Esophagus squamous epithelium (tissue), 5 donors: ENCODE measurements at places on chromosomes 7 and 10.

DNA sequence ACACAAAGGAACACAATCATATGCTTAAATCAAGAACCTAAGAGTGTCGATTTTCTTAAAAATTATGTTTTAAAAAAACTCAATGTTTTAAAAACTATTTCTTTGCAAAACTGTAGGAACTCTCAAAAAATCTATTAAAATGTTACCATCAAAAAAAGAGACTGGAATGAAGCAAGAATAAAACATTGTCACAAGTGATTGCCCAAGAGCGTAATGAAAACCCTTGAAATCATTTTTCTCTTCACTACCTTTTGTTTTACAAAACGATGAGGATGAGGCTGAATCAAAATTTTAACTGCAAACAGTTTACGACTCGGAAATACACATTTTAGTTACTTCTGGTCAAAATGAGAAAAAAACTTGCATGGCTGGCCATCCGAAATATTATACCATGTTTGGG lies 855 bp downstream of the YME1L1 start:
- DNase-seq: no peak

GRCh38 chr7:8189625-8190024 lies 72.3 kb downstream of the ICA1 start:
- DNase-seq: no peak

DNA sequence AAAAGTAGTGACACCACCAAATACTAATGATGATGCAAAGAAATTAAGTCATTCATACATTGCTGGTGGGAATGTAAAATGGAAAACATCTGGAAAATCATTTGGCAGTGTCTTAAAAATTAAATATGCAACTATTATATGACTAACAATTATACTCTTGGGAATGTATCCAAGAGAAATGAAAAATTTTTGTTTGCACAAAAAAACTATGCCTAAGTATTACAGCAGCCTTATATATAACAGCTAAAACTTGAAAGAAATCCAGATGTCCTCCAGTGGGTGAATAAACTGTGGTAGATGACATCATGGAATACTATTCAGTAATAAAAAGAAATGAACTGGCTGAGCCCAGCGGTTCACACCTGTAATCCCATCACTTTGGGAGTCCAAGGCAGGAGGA lies 132.0 kb downstream of the NEBL start:
- no peak for DNase-seq

DNA sequence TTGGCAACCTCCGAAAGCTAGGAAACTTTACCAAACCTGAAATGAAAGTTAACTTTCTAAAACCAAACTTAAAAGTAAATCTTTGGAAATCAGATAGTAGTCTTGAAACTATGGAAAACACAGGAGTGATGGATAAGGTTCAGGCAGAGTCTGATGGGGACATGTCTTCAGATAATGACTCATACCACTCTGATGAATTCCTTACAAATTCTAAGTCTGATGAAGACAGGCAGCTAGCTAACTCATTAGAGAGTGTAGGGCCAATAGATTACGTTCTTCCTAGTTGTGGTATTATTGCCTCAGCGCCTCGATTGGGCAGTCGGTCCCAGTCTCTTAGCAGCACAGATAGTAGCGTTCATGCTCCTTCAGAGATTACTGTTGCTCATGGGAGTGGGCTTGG lies 45.9 kb downstream of the MCMBP start:
- no peak for DNase-seq

DNA sequence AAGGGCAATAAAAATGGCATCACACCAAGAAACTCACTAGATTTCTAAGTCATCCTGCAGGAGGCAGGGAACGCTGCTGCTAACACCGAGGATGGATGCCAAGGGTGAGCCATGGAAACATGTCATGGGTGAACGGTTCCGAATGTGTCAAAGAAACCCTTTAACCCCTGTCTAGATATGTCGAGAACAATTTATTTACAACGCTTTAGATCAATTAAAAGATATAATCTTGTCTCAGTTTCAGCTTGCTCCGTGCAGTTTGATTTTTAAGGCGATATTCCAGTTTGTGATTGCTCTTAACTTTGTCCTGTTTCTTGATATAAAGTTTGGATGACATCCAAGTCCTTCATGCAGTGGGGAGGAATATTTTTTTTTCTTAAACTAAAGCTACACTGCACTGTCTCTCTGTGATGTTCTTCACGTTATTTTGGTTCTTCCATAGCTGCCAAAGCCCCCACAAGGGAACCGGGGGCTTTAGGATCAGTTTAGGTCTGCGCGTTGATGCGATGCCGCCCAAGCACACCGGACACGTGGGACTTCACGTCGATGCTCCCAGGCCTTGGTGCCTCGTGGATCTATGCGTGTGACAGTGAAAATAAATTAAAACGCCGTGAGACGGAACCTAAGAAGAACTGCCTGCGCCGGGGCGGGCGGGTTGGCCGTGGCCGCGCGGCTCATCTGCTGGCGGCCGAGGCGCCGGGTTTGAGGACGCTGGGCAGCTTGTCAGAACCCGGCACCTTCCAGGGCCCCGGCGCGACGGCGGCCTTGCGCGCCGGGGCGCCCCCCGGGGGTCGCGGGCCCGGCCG lies 220.3 kb downstream of the PHTF2 start:
- no peak for DNase-seq

- DNase-seq: no peak
These were observed 176.5 kb upstream of the CCZ1B start for GRCh38 chr7:7002418-7003062.

DNA sequence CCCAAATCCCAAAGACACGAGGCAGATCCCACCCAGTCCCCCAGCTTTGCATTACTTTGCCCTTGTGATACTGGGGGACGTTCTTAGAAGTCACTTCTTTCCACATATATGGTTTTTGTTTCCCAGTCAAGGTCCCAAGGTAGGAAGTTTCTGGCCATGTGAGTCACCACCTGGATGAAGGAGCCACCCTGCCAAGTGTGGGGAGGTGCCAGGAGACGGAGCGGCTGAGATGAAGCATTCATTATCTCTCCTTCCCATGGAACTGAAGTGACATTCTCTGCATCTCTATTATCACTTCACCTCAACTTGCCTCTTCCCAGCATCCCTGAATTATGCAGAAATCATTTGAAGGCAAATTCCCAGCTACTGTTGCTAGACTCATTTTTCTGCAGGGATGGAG lies 136.2 kb upstream of the INSYN2A start:
- DNase-seq: no peak

DNA sequence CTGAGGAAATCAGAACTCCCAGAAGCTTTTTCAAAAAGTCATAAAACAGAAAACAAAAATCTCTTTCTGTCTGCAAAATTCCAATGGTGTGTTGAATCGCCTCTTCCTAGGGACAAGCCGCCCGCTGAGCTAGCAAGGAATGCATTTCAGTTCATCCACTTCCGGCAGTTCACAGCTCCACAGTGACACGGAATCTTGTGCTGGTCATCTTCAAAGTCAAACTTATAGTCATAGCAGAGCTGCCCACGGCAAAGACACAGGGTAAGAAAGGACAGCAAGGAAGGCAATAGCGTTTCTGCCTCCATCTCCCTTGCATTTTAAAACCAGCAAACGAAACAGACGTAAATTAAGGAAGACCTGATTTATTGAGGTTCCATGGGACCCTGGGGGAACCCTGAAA lies 111.2 kb downstream of the GALNT11 start:
- DNase-seq: no peak

- DNase-seq: no peak
These were observed 3.0 kb downstream of the LAMB1 start for GRCh38 chr7:107999779-108000560.

DNA sequence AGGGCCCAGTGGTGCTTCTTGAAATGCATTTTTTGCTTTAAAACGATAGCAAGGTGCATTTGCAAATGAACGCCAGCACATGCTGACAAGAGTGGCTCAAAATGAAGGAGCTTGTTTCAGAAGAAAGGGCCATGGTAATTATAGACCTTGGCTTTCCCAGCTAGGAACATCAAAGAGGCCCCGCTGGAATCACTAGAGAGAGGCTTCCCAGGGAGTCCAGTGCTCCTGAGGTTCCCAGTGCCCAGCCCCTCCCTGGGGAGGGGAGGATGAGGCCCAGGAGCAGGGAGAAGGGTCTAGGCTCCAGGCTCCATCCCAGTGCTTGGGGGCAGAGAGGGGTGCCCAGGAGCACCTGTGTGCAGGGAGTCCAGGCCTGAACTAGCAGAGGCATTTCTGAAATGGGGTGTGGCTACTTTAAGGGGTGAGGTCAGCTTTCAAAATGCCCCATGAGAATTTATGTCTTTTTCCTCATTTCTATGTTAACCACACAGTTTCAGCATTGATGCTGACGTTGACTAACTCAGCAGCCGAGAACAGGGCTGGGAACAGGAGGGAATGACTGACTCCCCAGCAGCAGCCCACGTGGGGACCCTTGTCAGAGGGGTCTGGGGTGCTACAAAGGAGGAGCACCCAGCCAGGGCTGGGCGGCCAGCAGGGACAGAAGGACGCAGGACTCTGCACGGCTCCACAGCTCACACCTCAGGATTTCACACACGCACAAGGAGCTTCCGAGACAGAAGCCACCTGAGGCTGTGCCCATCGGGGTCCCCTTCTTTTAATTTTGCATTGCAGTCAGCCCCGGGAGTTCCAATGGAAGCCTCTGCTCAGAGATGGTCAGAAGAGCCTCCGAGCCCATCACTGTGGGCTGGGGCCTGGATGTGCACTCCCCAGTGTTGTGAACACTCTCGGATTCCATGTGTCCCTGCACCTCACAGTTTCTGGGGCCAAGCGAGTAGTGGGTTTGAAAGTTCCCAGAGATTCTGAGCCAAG lies 570.2 kb downstream of the PTPRN2 start:
- no peak for DNase-seq

DNA sequence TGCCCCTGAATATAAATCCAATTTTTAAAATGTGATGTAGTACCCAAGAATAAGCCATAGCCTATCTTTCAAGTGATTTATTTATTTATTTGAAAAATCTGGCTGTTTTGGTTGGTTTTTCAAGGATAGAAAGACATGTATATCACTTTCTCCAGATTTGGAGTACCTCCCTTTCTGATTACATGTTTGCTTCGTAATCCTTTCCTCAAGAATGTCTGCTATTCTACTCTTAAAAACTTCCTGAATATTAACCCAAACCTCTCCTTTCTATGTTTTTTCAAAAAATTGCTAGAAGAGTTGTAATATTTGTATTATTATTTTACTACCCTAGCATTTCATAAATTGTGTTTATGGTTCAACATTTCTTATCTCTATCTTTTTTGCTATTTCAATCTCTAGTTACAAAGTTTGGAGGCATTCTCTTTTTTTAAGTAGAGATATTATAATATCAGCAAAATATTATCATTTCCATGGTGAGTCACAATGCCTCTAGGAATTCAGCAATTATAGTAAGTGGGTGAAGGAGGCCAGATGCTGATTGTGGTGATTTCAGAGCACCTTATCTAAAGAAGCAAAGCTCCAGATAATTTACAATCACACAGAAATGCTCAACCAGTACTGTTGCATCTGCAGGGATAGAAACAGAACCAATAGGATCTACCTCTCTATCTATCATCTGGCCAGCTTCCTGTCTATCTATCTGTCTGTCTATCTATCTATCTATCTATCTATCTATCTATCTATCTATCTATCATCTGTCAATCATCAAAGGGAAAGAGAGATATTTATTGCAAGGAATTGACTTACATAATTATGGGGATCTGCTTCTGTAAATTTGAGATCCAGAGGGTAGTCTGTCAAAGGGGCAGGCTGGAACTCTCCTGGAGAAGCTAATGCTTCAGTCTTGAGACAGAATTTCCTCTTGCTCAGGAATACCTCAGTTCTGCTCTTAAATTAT lies 412.5 kb upstream of the SEMA3C start:
- DNase-seq: no peak

DNA sequence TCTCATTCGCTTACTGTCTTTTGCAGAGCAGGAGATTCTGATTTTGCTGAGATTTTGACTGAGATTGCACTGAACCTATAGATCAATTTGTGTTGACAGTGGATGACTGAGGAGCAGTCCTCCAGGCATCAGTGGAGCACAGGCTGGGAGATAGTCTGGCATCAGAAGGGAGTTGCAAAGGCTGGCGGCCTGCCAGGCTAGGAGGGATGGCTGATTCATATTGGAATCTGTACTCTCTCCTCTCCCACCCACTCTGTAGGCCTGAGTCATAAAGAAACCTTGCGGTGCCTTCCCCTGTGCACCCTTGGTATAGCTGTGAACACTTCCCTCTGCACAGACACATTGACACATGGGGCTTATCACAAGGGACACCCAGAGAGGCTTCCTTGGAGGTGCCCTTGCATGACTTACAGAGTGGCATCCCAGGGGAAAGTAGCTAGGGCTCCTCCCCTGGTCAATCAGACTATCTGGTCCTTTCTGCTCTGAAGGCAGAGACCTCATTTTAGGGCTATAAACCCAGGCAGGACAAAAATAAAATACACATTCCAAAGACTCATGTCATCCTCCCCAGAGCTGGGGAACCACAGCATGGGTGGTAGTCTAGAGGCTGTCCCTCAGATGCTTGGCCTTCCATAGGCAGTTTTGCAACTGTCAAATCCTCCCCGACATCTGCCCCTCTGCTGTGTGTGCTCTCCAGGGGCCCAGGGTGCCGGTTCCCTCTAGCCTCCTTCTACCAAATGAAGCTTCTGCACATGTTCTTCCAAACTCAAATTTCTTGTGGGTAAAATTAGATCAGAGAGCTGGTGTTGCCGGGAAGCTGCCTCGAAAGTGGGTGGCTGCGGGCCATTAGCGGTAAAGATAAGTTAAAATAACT lies 37.4 kb upstream of the EEPD1 start:
- no peak for DNase-seq

DNA sequence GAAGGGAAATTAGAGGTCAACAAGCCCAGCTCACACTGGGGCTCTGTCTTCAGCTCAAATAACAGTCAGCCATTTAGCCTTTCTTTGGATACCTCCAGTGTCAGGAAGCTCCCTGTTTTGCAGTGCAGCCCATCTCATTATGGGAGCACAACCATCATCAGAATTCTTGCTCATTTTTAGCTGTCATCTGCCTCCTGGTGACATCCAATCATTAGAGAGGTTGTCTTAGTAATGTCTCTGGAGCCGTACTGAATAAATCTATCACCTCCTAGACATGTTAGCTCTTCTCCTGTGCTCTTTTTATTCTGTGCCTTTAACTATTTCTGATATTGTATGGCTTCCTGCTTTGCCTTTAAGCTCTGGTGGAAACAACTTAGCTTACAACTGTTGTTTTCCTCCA lies 74.5 kb downstream of the CHRM2 start:
- DNase-seq: no peak

- no peak for DNase-seq
These were observed 4.3 kb upstream of the PPIF start for GRCh38 chr10:79342811-79343561.

DNA sequence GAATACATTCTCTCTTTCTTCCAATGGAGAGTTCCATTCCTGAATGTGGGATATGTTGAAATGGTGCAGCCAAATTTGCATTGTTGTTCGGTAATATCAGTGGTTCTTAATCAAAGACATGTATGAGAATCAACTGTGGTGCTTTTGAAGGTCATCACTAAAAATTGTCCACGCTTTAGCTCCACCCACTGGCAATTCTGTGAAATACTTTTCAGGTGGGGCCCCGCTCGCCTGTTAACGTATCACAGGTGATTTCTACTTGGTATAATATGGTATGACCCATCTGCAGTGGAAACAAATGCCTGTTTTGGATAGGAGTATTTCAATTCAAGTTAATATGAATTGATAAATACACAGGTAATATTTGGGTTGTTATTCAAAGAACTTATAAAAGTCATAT lies 178.4 kb downstream of the NSUN6 start:
- no peak for DNase-seq
